Left kidney (tissue), 8 donors: ENCODE measurements at places on chromosomes 3 and 15. TPM values are rescaled to one million over a fixed set of nuclear protein-coding genes. Genes with fewer than 3 reads are reported as not detected.
A peak's percentile ranks its signal among the peaks of the same experiment; 100 is the strongest.

VGLL4 gene
- polyA plus RNA-seq, result 98.4 TPM

SLC6A11 gene
- 0.10 TPM for polyA plus RNA-seq

OR5K3 gene
- polyA plus RNA-seq, result not detected

LMAN1L gene
- not detected for polyA plus RNA-seq

CCR9 gene
- polyA plus RNA-seq, result 0.05 TPM

RHO gene
- polyA plus RNA-seq, result 0.13 TPM

SLC22A14 gene
- polyA plus RNA-seq, result 1.1 TPM

PIGB gene
- polyA plus RNA-seq, result 30.8 TPM

PYGO1 gene
- 20.9 TPM for polyA plus RNA-seq

IMP3 gene
- polyA plus RNA-seq, result 48.0 TPM

- DNase-seq, result no peak
These were observed 711 bp upstream of the TGM5 start for GRCh38 chr15:43267439-43267838.

DNA sequence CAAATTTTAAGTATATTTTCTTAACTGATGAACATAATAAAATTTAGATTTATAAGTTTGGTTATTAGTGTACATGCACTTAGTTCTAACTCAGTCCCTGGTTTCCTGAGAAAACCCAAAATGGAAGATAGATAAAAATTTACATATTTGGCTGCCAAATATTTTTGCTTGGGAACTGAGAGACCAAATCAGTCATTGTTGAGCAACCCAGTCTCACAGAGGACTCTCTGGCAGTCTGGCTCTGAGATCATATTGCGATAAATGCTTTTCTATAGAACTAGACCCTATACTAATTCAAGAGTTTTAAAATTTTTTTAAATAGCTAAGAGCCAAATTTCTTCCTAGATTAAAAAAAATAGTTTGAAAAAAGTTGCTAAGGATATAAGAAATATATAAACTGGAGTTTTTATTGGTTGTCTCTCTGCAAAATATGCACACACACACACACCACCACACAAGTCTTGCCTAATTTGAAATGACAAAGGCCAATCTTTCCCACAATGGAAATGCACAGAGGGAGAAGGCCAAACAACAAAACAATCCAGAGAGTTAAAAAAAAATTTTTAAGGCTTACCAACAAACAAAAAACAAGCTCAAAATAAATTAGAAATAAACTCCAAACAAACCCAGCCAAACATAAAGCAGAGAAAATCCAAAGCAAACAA is 259.5 kb downstream of the MECOM start:
- DNase-seq, result no peak

DNA sequence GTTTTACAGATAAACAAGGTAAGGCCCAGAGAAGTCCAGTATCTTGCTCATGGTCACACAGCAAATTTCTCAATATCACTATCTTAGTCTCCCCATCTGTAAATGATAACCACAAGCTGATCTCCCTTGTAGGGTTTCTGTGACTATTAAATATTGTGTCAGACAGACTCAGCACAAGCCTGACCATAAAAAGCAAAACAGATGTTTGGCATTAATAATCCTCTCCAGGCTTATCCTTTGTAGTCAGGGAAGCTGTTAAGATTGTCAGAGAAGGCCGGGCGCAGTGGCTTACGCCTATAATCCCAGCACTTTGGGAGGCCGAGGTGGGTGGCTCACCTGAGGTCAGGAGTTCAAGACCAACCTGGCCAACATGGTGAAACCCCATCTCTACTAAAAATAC is 173.2 kb upstream of the PRICKLE2 start:
- no peak for DNase-seq

DNA sequence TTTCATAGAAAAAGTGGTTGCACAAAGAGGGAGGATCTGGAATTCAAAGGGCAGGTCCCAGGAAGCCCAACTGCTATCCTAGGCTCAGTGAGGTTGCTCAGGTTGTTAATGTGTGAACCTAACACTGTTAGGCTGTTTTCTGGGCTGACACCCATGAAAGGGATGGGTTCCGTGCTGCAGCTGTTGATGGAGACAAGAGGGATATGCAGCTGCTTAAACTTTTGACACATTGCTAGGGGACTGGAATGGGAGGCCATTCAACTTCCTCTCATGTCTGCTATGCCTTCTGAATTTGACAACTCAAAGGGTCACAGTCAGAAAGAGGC is 198.0 kb upstream of the NR2E3 start:
- no peak for DNase-seq

GRCh38 chr15:56913241-56913640 is 5.2 kb upstream of the TCF12 start:
- no peak for DNase-seq

- DNase-seq, result no peak
These were observed 35.4 kb downstream of the ZMAT3 start for GRCh38 chr3:179036226-179036625.

- no peak for DNase-seq
These were observed 90.8 kb downstream of the DPH6 start for GRCh38 chr15:35455201-35455600.

GRCh38 chr15:33125894-33126537 is 68.5 kb downstream of the FMN1 start:
- no peak for DNase-seq

DNA sequence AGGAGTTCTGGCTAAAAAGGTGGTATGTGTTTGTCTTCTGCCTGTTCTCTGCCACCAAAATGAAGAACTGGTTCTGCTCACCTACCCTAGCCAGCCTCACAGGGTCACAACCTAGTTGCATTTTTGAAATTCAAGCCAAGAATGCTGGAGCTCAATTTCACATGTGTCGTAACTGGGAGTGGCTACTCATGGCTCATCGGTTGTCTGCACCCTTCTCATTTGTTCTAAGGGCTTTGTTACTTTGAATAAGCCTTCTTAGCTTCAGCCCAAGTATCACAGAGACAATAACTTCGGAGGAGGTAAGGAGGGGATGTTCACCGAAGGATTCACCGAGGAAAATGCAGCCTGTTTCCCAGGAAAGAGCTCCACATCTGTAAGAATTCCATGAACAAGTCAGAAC is 134.3 kb upstream of the RARB start:
- no peak for DNase-seq

DNA sequence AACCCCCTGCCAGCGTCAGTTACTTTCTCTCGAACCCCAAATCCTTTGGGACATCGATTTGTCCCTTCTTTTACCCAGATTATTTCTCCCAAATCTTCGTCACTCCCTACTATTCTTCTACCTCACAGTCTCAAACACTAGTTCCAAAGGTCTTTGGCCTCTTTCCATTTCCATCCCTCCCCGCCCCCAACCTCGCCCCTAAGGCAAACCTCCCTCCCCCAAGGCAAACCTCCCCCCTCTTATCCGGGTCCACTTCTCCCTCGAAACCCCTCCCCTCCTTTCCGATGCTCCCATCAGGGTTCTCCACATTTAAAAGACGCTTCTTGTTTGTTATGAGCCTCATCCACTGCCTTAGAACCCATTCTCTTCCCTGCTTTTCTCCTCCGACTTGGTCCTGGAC is 583 bp downstream of the EAF1 start:
- DNase-seq, result no peak

DNA sequence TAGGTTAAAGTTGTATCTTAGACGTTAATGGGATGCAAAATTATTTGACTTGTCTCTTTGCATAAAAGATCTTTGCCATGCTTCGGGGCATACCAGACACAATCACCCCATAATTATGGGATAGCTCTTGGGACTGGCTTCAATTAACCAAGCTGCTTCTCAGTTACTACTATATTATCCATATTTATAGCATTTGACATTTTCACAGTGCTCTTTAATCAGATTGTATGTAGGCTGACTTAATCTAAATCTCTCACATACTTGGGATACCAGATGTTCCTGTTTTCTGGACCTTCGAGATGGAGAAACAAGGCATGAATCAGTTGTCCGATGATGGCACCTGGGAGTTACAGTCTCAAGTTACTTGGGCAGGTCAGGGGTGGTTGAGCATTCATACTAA is 27.2 kb upstream of the ABHD17C start:
- DNase-seq, result no peak

GRCh38 chr15:73341886-73342600 is 26.7 kb downstream of the HCN4 start:
- no peak for DNase-seq

GRCh38 chr15:89998141-89998661 is 2.9 kb upstream of the ZNF710 start:
- DNase-seq, result no peak

- DNase-seq, result no peak
These were observed 41.7 kb upstream of the SPSB4 start for GRCh38 chr3:141009496-141009895.

- DNase-seq, result no peak
These were observed 26.1 kb downstream of the MYO5A start for GRCh38 chr15:52502608-52503007.

- no peak for DNase-seq
These were observed 139.2 kb downstream of the THSD4 start for GRCh38 chr15:71254491-71254890.

DNA sequence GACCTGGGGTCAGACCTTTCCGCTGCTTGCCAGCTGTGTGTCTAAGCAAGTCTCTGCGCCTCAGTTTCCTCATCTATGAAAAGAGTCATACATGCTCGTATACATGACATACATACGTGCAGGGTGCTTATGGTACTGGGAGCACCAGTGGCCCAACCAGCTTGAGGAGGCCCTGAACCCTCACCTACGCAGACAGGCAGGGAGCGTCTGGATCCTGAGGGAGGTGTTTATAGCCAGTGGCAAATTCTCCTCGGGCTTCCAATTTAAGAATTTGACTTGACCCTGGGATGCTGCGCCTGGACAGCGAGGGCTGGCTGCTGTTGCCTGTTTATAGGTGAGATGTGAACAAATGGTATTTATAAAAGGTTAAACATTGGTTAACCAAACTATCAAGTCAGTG is 17.7 kb upstream of the FGD5 start:
- DNase-seq, result no peak

DNA sequence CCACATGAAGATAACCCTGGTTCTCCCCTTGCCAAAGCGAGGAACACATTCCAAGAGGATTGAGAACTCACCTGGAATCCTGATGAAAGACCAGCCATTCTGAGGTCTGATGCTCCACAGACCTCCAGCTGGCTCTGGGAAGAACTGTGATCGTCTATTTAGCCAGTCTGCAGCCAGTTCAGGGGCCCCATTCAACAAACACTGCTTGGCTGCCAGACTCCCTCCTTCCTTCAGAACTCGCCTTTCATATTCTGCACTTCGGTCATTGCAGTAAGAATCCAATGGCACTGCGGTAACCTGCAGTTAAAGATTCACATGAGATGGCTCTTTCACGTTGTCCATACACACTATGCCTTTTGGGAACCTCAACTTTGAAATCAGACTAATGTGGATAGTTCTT is 67.6 kb downstream of the CHAC1 start:
- no peak for DNase-seq

DNA sequence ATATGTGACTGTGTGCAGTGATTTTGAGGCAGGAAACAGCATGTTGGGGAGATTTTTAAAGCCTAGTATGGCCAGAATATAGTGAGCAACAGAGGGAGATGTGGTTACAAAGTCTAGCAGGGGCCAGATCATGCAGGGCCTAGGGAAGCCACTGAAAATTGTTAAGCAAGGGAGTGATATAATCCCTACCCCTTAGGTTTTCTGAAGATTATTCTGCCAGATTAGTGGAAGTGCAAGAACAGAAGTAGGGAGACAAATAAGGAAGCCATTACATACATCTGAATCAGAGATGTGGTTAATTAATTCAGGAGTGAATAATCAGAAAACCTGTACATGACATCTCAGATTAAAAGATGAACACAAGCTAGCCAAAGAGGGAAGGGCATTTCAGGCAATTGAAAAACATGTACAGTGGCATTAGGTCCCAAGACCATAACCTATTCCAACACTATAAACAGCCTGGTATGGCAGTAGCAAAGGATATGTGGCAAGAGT is 54.8 kb downstream of the MSL2 start:
- DNase-seq, result no peak

- no peak for DNase-seq
These were observed 225.3 kb downstream of the FOXP1 start for GRCh38 chr3:71358243-71358642.

GRCh38 chr3:11072631-11073030 is 80.1 kb downstream of the SLC6A1 start:
- no peak for DNase-seq

DNA sequence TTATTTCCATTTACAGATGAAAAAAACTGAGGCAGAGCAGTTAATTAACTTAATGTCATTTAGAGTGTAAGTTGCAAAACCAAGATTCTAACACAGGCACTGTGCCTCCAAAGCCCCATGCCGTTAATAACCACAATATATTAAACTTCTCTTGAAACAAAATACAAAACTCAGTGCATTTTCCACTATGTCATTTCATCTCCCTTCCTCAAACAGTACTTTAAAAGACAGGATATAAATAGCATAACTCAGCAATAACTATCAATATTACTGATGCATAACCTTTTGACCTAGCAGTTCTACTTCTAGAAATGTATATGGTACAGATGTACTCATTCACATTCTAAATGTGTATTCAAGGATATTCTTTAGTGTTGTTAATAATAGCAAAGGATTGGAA is 5.1 kb upstream of the TASOR start:
- no peak for DNase-seq

GRCh38 chr15:78064544-78064943 is 13.0 kb downstream of the TBC1D2B start:
- DNase-seq, result no peak

DNA sequence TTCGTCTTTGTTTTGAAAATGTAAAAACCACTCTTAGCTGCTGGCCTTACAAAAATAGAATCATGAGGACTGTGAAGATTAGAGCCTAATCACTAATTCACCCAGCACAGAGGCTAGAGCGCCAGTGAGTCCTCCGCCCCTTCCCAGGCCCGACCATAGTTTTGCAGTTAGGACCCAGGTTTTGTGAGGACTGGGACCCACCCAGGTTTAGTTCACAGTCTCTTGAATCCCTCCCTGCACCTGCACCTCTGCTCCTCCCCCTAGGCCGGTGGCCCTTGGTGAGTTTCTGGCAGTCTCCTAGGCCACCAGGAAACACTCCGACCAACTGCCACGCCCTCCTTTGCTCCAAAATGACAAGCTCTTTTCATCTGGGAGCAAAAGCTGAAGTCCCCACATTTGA is 136.0 kb upstream of the CCDC54 start:
- peak; percentile 37 for DNase-seq

DNA sequence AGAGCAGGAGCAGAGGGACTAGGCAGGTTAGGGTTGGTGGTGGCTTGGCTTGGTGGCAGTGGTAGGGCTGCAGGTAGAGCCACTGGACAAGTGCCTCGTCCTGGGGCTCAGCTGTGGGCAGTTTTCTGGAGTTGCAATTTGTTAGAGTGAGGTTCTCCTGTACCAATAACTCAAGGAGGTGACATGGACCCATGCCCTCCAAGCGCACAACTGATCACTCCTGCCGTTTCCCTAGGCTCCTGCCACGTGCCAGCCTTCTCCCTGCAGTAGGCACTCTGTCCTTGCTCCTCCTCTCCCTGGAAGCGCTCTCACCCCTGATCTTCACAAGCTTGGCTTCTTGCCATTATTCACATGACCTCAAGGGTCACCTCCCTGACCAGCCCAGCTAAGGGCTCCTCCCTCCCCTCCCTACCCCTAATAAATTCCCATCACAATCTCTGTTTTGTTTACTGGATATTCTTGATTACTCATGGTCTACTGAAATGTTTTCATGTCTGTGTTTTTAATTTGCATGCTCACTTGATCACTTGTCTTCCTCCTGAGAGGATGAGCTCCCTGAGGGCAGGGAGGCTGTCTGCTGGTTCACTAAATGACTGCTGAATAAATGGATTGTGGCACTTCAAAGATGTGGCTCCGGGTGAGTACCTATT is 3.3 kb downstream of the WNT7A start:
- no peak for DNase-seq

- DNase-seq, result no peak
These were observed 1.7 kb downstream of the NT5DC2 start for GRCh38 chr3:52531860-52532516.
